ENCODE measurements at places on chromosomes 1 and 21.
A peak's percentile ranks its signal among the peaks of the same experiment; 100 is the strongest.

GRCh38 chr21:41431788-41432548 lies 5.9 kb downstream of the MX1 start:
- no peak for DNase-seq

DNA sequence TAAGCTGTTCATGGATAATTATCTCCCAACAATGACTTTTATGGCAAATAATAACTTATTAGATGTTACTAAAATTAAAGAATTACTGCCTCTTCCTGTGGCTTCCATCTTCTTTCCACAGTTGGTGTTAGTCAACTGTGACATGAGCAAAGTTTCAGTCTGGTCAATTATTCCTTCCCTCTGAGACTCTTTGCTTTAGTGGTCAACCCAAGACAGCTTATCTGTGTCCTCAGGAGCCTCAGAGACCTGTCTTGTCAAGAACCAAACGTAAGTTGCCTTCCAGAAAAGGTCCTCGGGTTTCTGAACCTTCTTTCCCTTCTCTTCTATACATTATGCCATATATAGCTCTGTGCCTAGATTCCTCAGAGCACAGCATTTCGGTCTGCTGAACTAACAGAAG lies 263.2 kb upstream of the ZP4 start:
- DNase-seq = no peak

DNA sequence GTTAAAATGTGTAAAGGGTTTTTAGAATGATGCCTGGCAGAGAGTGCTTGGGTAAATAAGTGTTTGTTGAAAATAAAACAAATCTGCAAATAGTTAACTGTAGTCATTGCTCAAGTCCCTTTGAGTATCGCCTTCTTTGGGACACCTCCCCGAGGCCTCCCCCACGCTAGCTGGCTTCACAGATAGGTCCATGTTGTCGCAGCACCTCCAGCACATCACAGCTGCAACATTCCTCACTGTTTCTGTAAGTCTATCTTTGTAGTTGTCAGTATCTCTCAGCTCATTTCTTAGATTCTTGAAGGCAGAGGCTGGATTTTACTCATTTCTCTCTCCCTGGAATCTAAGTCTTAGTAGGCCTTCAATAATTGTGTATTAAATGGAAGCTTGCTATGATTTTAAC lies 1.6 kb upstream of the STUM start:
- no peak for DNase-seq

- DNase-seq = peak; percentile 22
Measured at GRCh38 chr1:162772571-162773154, 17.8 kb upstream of the HSD17B7 start.

DNA sequence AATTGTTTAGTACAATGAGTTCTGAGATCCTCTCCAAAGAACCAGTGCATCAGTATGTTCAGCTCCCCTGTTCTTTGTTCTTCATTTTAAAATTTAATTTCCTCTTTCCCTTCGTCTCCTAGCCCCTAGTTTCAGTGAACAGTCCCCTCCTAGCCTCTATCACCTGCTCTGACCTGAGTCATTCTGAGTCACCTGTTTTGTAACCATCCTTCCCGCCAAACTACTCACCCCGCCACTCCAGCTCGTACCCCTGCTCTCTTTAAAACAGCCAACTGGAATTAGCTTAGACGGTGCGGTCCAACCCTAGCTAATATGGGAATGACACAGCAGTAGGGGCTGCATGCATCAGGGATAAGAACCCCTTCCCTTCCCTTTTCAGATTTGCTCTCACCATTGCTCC lies 16.8 kb upstream of the ERVH48-1 start:
- DNase-seq = no peak

DNA sequence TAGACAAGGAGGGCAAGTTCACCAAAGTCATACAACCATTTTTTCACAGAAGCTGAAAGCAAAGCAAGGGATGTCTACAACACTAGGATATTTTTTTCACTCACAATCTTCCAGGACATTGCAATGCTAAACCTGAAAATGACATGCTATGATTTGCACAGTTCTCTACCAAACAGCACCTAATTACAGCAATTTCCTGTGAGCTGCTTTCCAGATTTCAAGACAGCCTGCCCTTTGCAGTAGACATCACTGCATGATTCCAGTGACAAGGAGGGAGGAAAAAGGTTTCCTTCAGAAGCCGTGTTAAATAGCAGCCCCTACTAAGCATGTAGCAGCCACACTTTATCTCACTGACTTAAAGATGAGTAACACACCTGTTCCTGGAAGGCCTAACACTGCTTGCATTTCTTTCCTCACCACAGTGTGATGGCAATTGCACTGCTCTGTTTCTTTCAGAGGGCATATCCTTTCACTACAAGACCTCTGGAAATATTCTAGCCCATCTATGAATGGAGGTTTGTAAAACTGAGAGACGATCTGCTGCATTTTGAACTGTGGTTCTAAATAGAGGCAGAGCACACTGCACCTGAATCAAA lies 97.1 kb downstream of the DUSP10 start:
- DNase-seq = no peak

DNA sequence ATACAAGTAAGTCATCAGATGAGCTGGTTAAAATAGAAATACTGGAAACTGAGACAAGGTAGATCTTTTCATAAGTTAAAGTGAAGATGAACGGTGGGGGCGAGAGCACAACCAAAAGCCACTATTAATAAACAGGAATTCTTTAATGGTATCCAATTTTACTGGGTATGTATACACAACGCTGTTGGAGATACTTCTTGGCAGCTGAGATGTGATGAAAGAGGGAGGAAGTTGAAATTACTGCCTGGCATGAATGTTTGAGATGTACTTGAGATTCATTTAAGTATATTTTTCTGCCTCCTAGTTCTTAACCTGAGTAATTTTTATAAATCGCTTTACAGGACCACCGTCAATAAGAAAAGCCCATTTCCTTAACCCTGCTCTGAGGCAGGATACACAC lies 110.0 kb upstream of the ZRANB2 start:
- no peak for DNase-seq

- DNase-seq = no peak
Measured at GRCh38 chr1:77614037-77614436, 68.4 kb downstream of the ZZZ3 start.

DNA sequence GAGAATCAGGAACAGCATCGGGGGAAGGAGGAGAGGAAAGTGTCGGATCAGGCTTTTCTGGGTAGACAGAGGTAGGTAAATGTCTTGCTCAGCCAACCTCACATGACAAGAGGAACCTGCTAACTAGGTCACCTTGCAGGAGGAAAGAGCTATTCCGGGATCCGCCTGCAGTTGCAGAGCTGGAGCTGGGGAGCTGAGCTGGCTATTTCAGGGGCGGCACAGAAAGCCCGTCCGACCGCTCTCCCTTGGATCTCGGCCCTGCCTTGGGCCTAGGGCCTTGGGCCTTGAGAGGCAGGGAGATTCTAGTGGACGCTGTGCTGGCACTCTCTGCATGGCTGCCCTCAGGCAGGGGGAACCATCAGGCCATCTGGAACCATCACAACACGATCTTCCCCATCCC lies 56.5 kb upstream of the CTPS1 start:
- no peak for DNase-seq

DNA sequence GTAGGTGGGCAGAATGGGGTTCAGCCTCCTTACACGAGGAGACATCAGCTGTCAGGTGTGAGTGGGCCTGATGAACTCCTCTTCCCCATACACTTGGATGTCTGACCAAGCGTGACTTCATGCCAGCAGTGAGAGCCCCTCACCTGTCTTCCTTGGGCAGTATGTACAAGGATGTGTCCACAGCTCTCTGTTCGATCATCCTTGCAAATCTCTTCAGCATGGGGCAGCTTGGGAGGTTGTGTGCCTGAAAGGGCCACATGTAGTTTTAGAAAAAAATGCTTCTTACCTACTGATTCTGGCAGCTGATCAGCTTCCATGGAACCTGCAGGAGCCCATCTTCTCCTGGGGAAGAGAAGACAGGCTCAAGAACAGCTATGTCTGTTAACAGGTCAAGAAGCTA lies 18.0 kb downstream of the ACP6 start:
- no peak for DNase-seq

GRCh38 chr1:118338936-118339335 lies 153.9 kb upstream of the SPAG17 start:
- DNase-seq = peak; percentile 37

GRCh38 chr21:14528815-14529214 lies 17.3 kb downstream of the SAMSN1 start:
- no peak for DNase-seq

DNA sequence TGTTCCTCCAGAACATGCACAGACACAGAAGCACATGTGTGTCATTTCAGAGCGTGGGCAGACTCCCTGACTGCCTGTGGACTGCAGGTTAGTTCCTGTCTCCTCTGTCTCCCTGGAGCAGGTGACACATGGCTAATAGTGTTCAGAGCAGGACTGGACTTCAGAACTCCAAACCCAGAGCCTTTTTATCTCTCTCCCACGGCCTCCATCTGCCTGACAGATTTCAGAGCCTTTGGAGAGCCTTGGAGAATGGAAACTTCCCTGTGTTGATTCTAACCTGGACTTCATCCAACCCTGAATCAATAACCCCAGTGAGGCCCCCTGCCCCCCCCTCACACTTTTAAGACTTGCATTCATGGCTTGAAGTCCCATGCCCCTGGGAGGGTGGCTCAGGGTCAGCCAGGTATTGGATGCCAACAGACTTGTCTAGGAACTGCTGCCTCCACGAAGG lies 44.4 kb downstream of the C1orf198 start:
- DNase-seq = no peak

- no peak for DNase-seq
Measured at GRCh38 chr1:30754684-30755171, 2.8 kb downstream of the LAPTM5 start.

DNA sequence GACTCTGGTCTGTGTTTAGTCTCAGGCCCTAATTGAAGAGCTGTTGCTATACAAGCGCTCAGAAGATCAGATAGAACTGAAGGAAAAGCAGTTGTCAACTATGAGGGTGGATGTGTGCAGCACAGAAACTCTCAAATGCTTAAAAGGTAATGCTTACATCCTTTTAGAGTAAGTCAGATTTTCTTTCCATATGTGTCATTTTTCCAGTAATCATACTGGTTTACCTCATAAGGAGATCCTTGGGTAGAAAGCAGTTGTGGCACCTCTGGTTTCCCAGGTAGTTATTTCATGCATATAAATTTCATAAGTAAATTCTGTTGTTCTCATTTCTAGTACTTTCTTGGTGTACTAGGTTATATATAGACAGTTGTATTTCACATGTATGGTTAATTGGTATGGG lies 43.0 kb upstream of the TARS2 start:
- no peak for DNase-seq

GRCh38 chr1:49323925-49324540 lies 547.3 kb upstream of the BEND5 start:
- no peak for DNase-seq

- DNase-seq = no peak
Measured at GRCh38 chr21:36695283-36695634, 3.7 kb upstream of the SIM2 start.

DNA sequence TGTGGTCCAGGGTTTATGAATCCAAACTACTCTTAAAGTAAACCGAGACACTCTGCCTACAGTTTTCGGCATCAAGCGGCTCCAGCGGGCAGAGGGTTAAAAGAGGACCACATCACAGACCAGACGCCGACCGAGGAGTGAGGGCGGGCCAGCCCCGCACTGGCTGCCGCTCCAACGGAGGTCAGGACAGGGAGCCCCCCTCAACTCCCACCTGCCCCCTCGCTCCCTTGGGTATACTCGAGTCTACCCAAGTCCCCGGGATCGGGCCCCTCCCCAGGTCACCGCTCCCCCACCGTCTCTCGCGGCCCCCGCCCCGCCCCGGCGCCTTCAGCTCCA lies 312 bp downstream of the ARNT start:
- peak; percentile 51 for DNase-seq

GRCh38 chr1:55378582-55378981 lies 163.4 kb upstream of the USP24 start:
- DNase-seq = peak; percentile 55

GRCh38 chr1:78387871-78388270 lies 102.9 kb upstream of the PTGFR start:
- peak; percentile 39 for DNase-seq

Measured in fibroblast of upper back skin (primary cell).